Kidney glomerular epithelial cell (primary cell): ENCODE measurements at places on chromosomes 12 and 14.

- DNase-seq, result peak; percentile 45
Measured at GRCh38 chr12:75315518-75315917, 14.6 kb downstream of the CAPS2 start.

DNA sequence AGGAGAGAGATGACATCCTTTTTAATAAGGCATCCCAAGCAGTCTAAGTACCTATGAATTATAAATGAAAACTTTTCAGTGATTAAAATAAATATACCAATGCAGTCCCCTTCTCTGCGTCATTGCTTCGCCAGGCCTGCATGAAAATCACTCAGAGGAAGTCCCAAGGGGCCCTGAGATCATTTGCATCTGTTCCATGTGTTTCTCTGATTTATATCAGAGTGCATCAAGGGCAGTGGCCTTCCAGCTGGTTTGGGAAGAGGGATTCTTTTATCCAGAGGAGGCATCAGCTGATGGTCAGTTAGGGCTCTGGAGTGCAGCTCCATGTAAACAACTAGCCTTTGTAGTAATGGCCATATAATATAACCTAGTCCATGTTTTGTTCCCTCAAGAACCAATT, 210.1 kb downstream of the RGS6 start:
- no peak for DNase-seq

DNA sequence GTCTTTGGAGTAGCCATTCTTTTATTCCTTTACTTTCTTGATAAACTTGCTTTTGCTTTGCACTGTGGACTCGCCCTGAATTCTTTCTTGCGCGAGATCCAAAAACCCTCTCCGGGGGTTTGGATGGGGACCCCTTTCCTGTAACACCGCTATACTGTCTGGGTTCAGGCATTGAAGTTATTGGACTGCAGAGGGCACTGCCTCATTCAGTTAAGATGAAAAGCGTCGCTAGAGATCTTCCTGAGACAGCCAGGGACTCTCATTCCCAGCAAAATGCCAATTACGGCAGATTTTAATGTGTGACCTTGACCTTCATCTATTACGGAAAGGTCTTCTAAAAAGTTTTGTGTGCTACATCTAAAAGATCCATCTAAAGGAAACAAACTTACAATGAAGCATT, 17.3 kb upstream of the RIMKLB start:
- no peak for DNase-seq

DNA sequence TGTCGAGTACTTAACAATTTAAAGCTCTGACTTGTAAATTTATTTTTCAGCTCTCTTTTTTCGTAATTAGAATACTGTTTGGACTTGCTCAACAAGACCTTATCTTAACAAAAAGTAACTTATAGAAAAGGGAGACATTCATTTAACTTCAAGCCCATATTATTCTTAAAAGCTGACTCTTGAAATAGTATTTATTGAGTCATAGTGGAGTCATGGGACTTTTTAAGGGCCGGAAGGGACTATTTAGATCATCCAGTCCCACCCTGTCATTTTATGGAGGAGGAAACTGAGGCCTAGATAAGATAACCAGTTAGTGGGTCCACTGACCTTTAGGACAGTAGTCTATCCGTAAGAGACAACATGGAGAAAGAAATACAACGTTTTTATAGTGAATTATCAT, 1.5 kb downstream of the RAP1B start:
- no peak for DNase-seq

DNA sequence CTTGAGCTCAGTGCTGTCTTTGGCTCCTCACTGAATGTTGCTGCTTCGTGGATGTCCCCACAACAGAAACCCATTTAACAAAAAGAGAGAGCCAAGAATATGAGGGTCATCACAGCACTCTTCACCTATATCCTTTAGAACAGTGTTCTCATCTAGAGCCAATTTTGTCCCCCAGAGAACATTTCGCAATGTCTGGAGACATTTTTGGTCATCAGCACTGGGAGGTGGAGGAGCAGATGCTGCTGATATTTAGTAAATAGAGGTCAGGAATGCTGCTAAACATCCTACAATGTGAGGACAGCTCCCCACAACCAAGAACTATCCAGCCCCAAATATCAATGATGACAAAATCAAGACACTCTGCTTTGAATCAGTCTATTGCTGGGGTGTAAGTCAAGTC, 92.5 kb downstream of the BBS10 start:
- DNase-seq, result no peak

DNA sequence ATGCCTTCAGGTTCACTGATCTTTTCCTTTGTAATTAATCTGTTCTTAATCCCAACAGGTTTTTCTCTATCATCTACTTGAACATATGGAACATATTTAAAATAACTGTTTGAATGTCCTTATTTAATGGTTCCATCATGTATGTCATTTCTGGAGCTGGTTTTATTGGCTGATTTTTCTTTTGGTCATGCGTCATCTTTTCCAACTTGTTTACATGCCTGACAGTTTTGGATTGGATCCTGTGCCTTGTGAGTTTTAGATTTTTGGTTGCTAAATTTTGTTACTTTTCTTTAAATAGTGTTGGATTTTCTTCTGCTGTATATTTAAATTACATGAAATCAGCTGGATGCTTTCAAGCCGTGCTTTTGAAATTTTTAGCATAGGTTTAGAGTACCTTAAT, 237.3 kb upstream of the DAAM1 start:
- no peak for DNase-seq

DNA sequence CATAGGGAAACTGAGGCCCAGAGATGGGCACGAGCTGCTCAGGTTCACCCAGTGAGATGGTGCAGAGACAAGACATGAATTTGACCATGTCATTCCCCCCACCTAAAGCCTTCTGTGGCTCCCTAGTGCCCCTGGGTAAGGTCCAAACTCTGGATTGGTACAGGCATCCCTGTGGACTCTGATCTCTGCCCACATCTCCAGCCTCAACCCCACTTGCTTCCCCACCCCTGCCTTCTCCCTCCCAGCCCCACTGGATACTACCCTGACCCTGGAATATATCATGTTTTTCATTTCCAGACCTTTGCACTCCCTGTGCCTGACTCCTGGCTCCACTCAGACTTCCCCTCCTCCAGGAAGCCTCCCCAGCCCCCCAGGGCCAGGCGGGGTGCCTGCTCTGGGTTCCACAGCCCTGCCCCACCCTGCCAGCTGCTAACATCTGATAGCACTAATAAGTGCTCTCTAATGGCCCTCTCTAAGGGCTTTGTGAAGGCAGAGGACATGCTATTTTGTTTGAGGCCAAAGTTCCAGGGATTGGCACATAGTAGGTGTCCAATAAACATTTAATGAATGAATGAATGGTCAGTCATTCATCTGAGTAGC, 1.1 kb upstream of the SDSL start:
- no peak for DNase-seq

DNA sequence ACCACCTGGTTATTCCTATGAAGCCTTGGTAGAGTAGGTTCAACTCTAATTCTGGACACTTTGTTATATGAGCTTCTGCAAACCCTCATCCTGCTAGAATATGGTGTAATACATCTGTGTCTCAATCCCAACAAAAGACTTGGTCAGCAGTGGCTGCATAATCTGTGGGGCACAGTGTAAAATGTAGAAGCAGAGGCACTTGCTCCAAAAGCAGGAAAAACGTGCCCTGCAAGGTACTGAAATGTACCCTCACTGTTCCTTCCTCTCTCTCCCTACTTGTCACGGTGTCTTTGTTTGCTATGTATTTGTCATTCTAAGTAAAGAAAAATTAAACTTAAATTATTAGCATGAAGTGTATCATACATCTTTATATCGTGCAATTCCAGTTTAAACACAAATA, 267.9 kb downstream of the BCL11B start:
- DNase-seq, result no peak

DNA sequence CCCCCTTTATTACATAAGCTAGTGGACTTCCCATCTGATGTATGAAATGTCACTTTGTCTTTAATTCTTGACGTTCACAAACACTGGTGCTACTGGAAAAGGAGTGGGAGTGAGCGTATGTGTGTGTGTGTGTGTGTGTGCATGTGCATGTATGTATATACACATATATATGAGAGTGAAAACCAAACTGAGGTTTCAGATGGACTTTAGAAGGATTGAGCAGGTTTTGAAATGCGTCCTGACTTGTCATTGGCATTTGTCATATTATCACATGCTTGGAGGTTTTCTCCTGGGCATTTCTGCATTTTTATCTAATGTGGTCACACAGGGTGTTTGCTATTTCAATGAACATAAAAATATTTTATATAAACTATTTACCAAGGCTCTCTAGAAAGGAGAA, 1085.9 kb downstream of the BCL11B start:
- DNase-seq, result no peak

GRCh38 chr12:51863933-51864832, 15.7 kb upstream of the FIGNL2 start:
- DNase-seq, result no peak

- DNase-seq, result peak; percentile 10
Measured at GRCh38 chr12:1801303-1801975, 18.9 kb upstream of the LRTM2 start.
